ENCODE measurements at places on chromosomes 7 and 10.

DNA sequence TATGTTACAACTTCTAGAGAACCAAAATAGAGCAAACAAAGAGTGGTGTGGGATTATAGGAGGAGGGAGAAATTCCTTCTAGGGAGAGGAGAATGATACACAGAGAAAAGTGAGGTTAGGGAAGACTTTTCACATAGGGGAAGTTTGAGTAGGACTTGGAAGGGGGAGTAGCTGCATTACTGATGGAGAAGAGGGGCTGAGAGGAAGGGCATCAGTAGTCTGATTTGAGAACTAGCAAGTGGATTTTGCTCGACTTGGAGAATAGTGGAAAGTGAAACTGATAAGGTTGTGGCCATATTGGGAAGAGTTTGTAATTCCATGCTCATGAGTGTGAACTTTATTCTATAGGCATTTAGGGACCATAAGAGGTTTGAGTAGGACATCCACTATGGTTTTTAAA, 6.1 kb downstream of the NRF1 start:
- DNase-seq, result no peak

DNA sequence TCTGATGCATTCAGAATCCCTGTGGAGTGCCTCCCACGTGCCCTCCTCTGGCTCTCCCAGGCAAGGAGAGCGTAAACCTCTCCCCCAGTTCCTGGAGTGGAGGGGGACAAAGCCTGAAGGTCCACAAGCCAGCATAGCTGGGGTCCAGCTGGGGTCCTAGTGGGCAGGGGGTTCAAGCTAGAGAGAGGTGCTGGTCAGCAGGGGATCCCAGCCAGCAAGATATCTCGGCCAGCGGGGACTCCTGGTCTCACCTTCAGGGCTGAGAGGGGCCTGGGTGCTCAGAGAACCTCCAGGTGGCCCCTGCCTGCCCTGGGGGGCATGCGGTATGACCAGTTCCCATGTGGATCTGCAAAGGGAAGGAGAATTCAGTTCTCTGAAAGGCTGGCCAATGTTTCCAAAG, 413.7 kb downstream of the TCERG1L start:
- DNase-seq, result no peak

DNA sequence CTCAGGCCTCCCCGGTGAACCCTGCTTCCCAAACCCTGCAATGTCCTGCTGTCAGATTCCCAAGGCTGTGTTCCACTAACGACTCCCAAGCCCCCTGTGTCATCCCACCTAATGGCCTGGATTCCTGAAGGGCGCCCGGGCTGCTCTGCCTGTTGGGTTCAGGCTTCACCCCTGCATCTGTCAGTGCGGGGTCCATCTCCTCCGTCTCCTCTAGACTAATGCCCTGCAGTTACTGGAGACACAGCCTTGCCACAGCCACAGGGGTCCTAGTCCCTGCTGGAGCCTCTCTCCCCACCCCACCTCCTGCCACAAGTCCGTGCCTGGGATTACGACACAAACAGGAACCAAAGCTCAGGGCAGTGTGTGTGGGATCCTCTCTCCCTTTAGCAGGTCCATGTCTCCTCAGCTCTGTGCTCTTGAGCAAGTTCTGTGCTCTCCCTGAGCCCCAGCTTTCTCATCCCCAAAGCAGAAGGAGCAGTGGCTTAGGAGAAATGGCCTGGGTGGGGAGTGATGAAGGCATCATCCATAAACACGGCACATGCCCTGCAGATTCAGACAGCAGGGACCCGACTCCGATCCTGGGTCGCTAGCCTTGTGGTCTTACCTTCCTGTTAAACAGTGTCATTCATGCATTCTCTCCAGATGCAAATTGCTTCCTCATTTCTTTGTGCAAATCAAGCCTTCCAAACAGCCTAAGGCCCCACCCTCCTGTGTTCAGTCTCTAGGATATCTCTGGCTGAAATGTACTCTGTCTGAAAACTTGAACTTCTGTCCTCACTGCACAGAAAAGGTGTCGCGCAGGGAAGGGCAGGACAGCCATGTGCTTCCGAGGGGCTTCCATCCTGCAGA, 8.2 kb upstream of the RBP3 start:
- DNase-seq, result no peak

- DNase-seq, result no peak
These were observed 57.4 kb downstream of the LRRC4 start for GRCh38 chr7:127973832-127974231.

DNA sequence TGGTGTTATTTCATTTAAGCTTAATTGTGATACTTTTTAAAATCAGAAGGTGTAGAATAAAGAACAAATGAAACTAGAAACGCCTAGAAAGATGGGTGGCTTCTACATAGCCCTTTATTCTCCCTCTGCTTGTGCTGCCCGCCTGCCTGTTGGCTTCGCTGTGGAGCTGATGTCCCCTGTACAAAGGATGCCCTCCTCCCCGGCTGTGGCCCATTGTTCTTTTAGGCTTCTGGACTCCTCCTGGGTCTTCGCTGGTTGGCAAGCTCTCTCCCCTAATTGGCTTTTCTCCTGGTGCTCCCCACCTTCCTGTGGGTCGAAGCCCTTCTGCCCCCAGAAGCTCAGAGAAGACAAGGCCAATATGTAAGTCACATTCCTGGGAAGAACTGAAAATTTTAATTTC, 98.2 kb downstream of the FANK1 start:
- no peak for DNase-seq

DNA sequence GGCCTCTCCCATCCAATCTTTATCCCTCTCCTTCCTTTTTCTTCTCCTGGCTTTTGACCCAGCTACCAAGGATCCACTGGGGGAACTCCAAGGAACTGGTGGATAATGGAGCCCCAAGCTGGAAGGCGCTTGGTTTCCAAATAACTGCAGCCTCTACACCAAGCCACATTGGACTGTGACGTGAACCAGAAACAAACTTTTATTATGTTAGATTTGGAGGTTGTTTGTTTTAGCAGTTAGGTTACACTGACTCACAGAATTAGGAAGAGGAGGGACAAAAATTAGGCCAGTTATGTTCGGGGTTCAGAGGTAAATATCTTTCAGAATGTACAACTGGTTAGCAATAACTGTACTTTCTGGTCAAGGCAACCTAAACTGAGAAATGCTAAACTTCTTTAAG, 21.3 kb upstream of the ANK3 start:
- no peak for DNase-seq

- no peak for DNase-seq
These were observed 287.5 kb downstream of the GLRX3 start for GRCh38 chr10:130423455-130424305.

GRCh38 chr10:17113889-17114540, 15.6 kb downstream of the CUBN start:
- DNase-seq, result peak; percentile 85

- no peak for DNase-seq
These were observed 68.9 kb downstream of the SLC29A4 start for GRCh38 chr7:5351507-5352265.

- peak; percentile 54 for DNase-seq
These were observed 150.9 kb downstream of the CPED1 start for GRCh38 chr7:121139427-121139826.

DNA sequence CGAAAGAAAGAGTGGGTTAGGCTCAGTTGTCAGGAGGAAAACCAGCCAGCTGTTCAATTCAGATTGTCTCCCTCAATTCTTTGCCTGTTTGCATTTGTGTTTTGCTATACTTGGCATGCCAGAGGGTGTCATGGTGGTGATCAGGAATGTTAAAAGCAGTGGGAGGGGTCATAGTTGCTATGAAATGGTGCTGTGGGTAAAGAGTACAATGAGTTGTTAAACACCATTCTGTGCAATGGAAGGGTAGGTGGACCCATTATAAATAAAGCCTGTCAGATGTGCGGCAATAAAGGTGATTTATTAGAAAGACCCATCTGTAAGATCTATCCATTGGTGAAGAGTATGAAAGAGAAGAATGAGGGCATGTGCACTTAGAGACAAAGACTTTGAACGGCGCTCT, 82.2 kb downstream of the MRPL32 start:
- DNase-seq, result no peak

- no peak for DNase-seq
These were observed 33.6 kb downstream of the SUFU start for GRCh38 chr10:102537367-102537766.

GRCh38 chr7:29879609-29880008, 73.3 kb downstream of the WIPF3 start:
- DNase-seq, result peak; percentile 46

- DNase-seq, result no peak
These were observed 18.6 kb downstream of the RPP30 start for GRCh38 chr10:90890347-90890746.

GRCh38 chr7:132218876-132219275, 357.4 kb downstream of the PLXNA4 start:
- DNase-seq, result no peak

- no peak for DNase-seq
These were observed 9.6 kb downstream of the ZKSCAN5 start for GRCh38 chr7:99514050-99514449.

- no peak for DNase-seq
These were observed 9.9 kb downstream of the ZNF365 start for GRCh38 chr10:62384057-62384446.

GRCh38 chr7:157501581-157501980, 164.8 kb downstream of the DNAJB6 start:
- no peak for DNase-seq

GRCh38 chr7:30974605-30975255, 11.0 kb downstream of the GHRHR start:
- DNase-seq, result peak; percentile 40

GRCh38 chr10:45398595-45398994, 24.6 kb downstream of the ALOX5 start:
- no peak for DNase-seq

DNA sequence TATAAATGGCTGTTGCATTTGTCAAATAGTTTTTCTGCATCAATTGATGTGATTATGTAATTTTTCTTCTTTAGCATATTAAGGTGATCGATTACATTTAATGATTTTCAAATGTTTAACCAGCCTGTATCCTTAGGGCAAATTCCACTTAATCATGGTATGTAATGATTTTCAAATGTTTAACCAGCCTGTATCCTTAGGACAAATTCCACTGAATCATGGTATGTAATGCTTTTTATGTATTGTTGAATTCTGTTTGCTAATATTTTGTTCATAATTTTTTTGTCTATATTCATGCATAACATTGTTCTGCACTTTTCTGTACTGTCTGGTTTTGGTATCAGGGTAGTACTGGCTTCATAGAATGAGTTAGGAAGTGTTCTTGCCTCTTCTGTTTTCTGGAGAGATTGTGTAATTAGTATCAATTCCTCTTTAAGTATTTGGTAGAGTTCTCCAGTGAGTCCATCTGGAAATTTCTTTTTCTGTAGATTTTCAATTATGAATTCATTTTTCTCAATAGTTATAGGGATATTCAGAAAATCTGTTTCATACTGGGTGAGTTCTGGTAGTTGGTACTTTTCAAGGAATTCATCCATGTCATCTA, 393.2 kb upstream of the FOXK1 start:
- DNase-seq, result no peak

GRCh38 chr7:34846976-34847375, 189.0 kb downstream of the NPSR1 start:
- no peak for DNase-seq

GRCh38 chr7:41875513-41875912, 172.6 kb upstream of the INHBA start:
- no peak for DNase-seq

GRCh38 chr7:132249256-132249971, 326.9 kb downstream of the PLXNA4 start:
- DNase-seq, result no peak

DNA sequence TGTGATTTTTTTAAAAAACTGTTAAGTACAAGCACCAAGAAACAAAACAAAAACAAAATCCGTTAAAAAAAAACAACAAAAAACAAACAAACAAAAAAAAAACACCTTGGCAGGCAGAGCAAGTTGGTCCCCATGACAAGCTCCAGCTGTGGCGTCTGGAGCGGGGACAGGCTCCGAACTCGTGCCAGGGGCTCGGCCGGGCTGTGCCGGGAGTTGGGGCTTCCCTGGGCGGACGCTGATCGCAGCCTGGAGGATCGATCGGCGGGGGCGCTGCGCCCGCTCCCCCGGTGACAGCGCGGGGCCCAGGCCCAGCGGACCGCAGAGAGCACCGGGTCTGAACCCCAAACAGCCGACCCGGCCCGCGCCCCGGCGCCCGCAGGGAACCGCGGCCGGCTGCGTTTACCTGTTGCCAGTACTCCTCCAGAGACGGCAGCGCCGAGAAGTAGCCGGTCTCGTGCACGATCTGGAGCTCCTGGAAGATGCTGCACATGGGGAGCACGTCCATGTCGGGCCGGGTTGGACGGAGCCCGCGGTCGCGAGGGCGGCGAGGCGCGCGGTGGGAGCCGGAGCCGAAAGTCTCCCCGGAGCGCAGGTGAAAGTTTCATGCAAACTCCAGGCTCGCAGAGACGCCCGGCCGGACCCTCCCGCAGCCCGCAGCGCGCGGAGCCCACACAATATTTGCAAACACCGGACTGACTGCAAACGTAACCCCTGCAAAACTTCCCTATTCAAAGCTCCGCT, at the start of gene KLF6:
Gene KLF6 (minus strand): TSS at position 700 of the 741 bp plus-strand sequence. CDS start 195 bp downstream, at position 505.
- DNase-seq, result peak; percentile 29

DNA sequence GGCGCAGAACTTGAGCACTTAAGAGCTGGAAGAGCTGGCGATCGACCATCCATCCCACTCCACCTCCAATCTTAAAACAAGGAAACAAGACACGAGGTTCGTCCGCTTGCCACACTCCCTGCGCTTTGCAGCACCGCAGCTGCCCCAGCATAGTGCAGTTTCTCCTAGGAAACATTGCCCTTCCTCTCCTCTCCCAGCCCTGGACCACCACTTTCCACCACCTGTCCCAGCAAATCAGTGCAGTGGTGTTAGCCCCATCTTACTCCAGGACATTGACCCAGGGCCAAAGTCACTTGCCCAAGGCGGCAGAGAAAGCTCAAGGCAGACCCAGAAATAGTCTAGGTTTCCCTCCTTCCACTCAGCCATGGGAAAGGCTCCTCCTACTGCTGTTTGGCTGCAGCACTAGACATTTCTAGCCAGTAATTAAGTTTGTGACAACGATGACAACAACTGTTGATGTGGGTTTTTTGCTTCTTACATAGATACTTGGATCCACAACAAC, 1.5 kb upstream of the PARD3 start:
- peak; percentile 27 for DNase-seq

GRCh38 chr7:12178317-12178716, 32.8 kb upstream of the TMEM106B start:
- DNase-seq, result no peak

- no peak for DNase-seq
These were observed 81.0 kb downstream of the MYL10 start for GRCh38 chr7:101547916-101548661.

- DNase-seq, result no peak
These were observed 305.6 kb downstream of the RPS24 start for GRCh38 chr10:78339251-78339650.

GRCh38 chr7:134922720-134923704, 63.3 kb upstream of the AGBL3 start:
- no peak for DNase-seq

Measured in fibroblast of gingiva (primary cell).